CD4-positive, alpha-beta T cell treated with Interferon gamma for 1 hour (primary cell): ENCODE measurements at places on chromosomes 5 and 9.

DNA sequence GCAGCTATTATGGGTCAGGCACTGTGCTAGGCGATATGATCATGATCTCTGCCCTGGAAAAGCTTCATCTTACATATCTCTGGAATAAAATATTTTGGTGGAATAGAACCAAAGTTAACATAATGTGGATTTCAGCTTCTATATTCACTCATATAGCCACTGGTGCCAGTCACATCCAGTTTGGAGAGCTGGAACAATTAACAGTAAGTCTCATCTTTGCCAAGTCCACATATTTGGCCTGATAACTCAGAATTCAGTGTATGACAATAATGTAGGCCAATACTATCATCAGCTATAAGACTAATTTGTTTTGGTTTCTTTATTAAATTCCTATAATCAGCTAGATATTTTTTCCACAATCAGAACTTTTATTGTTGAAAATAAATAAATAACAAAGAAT lies 5.9 kb upstream of the FAM13B start:
- DNase-seq = no peak

DNA sequence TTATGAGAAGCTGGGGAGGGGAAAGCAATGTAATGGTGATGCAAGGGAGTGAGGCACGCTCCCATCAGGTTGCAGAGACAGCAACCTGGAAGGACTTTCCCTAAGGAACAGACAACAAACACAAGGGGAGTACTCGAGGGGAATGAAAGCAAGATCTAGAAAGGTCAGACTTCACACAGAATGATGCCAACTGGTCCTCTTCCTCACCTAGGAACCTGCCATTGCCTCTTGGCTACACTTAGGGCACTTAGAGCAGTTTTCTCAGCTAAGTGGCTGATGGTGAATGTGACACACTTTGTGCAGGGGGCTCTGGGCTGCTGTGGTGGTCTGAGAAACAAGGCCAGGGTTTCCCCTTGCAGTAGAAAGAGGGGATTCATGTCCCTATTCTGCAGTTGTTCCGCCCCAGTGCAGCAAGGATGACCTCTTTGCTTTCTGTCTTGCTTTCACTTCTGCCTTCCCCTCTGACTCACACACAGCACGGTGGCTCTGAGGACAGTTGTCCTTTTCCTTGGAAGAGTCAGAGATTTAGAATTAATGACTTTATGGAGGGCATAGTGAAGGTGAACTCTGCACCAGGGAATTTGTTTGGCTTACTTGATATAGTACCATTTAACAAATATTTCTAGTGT lies 394.0 kb upstream of the KLF4 start:
- DNase-seq = peak; percentile 37

DNA sequence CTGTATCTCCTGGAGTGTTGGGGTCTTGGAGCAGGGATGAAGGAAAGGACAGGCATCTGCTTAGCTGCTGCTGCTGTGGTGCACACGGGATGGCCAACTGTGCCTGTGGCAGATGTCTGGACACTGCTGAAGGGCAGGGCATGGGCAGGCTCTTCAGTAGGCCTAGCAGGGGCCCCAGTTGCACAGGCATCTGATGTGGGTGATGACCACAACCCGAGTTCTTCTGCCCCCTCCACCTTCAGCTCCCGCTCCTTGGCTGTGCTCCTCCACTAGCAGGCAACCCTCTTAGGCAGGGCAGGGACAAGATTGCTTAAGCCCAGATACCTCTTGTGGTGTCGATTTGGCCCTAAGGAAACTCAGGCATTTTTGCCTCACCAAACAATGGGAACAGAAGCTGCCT lies 9.0 kb upstream of the MEGF10 start:
- DNase-seq = no peak

GRCh38 chr5:9188131-9188530 lies 357.7 kb downstream of the SEMA5A start:
- DNase-seq = no peak

DNA sequence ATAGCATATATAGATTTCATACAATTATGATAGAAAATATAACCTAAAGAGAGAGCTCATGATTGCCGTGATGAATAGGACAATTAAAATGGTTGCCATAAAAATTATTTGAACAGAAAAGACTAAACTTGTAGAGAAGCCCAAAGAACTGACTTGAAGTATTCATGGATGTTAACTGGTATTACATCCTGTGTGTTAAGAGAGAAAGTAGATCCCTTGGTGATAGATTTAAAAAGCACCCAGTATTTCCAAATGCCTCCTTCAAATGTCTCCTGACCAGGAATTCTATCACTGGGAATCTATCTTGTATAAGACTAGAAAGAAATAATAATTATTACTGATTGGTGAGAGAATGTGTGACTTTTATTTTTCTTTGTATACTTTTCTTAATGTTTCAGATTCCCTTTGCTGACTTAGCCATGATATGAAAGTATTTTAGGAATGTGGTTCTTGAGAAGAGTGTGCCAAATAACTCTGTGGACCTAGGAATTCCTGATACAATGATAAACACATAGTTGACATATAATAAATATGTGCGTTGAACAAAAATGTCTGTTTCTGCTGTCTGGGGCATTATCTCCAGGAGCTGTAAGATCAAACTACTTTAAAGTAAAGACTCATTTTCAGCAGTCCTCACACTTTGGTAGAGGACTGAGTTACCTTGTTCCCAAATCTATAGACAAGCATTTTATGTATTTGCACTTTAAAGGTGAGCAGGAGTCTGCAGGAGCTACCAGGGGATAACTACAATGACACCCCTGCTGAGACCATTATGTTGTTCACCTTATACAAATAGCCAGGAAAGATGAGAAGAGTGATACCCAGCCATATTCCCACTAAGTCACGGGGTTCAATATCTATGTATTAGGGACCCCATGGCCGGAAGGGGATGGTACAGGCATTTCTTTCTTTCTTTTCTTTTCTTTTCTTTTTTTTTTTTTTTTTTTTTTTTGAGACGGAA lies 211.1 kb upstream of the TLE4 start:
- no peak for DNase-seq

DNA sequence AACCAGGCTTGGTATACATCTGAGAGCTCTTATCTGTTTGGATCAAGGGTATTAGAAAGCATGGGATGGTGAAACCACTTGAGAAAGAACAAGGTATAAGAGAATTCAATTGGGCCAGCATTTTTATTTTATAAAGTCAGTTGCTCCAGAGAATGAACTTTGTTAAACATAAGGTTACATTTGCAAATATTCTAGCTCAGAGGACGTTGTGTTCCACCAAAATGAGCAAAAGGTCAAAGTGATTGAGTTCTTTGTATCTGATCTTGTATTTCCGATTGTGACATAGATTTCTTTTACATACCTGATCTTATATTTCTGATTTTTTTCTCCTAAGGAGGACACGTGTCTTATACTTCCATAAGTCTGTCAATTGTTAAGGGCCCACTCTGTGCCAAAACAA lies 8.6 kb upstream of the STARD4 start:
- DNase-seq = no peak

DNA sequence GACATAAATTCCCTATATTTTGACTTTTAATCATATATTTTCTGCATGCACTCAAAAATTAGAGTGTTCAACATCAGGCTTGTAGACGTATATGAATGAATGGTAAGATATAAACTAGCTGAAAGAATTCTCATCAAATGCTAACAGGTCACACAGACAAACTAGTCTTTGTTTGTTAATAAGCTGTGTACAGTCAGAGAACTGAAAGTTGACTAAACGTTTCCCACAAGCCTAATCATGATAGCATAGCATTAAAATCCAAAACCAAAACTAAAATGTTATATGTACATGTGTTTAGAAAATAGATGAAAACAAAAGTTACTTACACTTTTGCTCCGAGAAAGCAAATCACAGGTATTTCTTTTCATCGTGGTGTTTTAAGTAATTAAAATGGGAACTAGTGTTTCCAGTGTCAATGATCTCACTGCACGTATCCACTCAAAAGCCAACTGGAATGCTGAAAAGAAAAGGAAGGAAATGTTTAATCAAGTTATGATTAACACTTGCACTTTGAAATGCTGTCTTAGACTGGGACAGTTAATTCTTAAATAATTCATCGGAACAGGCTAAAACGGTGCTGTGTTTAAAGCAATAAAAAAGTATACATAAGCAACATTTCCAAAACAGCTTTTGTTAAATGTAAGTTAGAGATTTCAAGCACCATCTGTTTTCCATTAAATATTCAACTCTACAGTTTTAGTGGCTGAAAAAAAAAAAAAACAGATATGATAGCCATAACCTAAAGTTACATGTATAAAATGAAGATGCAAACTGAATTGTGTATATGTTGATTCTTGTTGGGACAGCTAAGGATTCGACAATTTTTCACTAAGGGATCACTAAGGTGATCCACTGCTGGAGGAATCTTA lies 291.9 kb upstream of the PDE4D start:
- no peak for DNase-seq

- DNase-seq = no peak
These were observed 597.2 kb upstream of the CDH10 start for GRCh38 chr5:25241981-25242380.

- no peak for DNase-seq
These were observed 48.8 kb upstream of the FREM1 start for GRCh38 chr9:14958989-14959388.

DNA sequence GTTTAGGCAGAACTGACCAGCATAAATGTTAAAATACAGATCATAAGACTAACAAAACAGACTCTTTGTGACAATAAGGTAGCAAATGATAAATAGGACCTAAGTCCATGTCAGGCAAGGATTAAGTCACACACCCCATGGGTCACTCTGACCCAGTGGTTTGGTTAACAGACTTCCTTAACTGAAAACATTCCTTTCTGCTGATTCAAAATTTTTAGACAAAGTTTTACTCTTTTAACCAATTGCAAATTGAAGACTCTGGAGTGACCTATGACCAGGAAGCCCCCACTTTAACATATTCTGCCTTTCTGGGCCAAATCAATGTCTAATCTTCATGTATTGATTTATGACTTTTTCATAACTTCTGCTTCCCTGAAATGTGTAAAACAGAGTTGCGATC lies 4.9 kb upstream of the NXNL2 start:
- no peak for DNase-seq

GRCh38 chr5:180090098-180090768 lies 18.7 kb upstream of the RNF130 start:
- DNase-seq = peak; percentile 76

DNA sequence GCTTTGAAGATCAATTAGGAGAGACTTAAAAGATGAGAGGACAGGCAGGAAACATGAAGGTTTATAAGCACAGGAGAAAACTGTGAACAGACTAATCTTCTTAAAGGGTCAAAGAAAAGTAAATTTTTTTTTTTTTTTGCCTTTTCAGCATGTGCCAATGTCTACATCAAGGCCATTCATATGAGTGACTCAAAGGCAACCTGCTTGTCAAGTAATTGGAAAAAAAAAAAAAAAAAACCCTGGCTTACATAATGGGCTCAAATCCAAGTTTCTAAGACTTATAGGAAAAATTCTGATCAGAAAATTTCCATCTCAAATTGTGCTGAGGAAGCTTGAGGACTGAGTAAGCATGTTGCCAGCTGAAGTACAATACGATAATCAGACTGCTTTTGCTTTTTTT lies 15.9 kb downstream of the PPP2R2B start:
- no peak for DNase-seq

DNA sequence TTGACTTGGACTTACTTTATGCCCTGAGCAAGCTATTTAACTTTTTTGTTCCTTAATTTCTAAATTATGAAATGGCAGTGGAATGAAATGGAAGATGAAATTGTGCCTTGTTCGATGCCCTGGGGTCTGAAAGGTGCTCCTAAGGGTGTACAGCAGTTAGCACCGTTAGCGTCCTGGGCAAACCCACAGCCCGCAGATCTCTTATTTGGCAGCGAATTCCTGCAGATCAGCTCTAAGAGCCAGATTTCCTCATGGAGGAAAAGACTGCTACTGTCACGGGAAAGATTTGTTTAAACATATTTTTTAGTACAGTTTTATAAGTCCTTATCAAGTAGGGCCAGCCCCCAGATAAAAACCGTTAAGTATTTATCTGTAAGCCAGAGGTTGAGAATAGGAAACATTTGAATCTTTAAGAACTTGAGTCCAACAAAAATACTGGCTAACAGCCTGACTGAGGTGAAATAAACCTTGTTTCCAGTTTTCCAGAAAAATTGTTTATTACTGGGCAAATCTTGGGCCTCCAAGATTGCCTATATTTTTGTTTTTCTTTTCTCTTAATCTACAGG lies 216.5 kb upstream of the DMRT1 start:
- DNase-seq = no peak

DNA sequence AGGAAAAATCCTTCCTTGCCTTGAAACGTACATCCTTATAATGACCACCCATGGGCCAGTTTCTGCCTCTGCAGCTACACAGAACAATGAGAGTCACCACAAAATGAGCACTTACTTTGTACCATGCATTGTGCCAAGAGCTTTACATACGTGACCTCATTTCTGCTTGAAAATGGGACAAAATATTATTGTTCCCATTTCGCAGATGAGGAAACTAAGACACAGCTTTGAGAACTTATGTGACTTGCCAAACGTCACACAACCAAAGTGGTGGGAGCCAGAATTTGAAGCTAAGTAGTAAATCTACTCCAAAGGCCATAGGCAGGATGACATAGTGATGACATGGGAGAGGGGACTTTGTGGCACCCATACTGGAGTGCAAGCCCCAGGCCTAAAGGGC lies 34.8 kb upstream of the GRPEL2 start:
- no peak for DNase-seq

- DNase-seq = no peak
These were observed 145.3 kb downstream of the TTLL11 start for GRCh38 chr9:121947775-121948174.

DNA sequence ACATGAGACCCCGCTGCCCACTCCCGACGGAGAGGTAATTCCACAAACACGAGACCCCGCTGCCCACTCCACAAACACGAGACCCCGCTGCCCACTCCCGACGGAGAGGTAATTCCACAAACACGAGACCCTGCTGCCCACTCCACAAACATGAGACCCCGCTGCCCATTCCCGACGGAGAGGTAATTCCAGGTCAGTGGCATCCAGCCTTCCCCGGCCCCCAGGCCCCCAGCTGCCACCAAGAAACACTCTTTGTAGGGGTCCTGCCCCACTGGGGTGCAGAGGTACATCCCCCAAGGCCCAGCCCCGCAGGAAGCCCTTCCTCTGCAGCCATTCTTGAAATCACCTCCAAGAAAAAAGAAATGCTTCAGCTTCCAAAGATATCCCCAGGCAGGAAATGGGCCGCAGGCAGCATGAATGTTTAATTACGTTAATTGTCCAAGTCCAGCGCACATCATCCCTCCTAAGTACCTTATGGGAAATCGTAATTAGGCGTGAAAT lies 115.9 kb downstream of the ADAMTS2 start:
- no peak for DNase-seq

- DNase-seq = no peak
These were observed 399.2 kb upstream of the KIF2A start for GRCh38 chr5:61906820-61907219.

GRCh38 chr5:141567513-141568117 lies 51.2 kb downstream of the DIAPH1 start:
- DNase-seq = no peak

- DNase-seq = no peak
These were observed 79.0 kb upstream of the TNC start for GRCh38 chr9:115196919-115197318.
